ENCODE measurements at places on chromosomes 5 and 9. TPM values are rescaled to one million over a fixed set of nuclear protein-coding genes. Genes with fewer than 3 reads are reported as not detected.

DNA sequence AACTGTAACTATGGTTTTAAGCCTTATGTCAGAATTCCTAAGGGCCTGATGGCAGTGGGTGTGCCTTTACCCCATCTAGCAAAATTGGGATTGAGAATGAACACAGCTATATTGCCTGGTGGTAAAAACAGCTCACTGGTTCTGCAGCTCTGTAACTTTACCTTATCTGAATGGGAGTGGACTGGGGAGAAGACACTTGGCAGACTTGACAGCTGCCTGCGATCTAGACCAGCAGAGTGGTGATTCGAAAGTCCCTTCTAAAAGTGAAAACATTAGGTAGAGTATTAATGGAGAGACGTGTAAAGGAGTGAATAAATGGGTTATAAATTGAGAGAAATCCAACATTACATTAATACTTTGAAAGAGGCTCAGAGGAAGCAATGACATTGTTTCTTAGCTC is 289.1 kb upstream of the EDIL3 start:
- no peak for DNase-seq

DNA sequence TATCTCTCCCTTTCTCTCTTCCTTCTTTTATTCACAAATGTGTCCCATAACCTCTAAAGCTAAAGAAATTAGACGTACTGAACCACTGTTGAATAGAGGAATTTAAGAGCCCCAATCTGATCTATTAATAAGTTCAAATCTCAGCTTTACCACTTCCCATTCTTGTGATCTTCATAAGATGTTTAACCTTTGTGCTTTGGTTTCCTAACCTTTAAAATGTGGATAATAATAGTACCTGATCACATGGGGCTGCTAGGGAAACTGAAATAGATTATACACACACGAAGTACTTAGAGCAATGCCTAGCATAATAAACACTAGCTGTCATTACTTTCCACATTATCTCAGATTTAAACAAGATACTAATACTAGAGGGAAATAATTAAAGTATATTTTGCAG is 324.3 kb upstream of the SEMA6A start:
- DNase-seq, result no peak

GRCh38 chr9:83330207-83331196 is 207.7 kb downstream of the FRMD3 start:
- no peak for DNase-seq

ADAMTS12 gene
- 54.8 TPM for total RNA-seq

DNA sequence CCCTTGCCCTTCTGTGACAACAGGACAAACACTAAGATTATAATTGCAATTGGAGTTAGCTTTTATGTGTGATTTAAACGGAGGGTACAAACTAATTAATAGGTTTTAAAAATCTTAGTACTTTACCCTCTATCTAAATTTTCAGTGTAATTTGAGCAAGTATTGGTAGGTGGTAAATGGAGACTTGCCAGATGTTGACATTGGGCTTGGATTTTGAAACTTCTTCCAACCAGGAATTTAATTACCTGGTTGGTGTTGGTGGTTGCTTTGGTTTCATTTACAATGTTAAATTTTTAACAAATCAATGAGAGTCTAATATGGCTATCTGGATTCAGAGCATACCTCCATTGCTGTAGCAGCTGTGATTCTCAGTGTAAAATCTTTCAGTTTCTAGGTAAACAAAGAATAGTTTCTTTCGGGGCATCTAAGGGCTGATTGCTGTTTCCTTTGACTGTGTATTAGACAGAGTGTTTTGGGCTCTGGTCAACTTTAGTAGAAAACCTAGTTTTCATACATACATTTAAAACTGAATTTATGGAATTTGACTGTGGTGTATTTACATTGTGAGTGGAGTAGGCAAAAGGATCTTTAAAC is 1.9 kb downstream of the DAPK1 start:
- DNase-seq, result no peak

DNA sequence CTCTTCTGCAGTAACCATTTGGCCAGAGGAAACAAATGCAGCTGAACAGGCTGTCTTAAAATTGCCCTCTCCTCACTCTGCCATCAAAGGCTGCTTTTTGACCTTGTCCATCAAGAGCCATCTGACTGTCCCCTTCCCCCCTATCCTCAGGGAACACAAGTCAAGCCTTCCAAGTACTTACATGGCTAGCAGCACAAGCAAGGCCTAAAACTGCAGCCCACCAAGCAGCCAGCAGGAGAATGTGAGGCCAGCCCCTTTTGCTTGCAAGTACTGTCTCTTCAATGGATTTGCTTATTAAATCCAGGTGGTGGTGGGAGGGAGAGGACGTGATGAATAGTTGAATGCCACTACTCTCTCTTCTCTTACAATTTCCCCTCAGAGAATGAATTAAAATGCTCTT is 83.5 kb downstream of the HTR1A start:
- no peak for DNase-seq

FBXO4 gene
- total RNA-seq, result 11.2 TPM
